Activated naive CD4-positive, alpha-beta T cell treated with anti-CD3 and anti-CD28 coated beads, Interleukin-2, amount 50 U/mL, for 72 hours (primary cell): ENCODE measurements at places on chromosomes 5 and 9. TPM values are rescaled to one million over a fixed set of nuclear protein-coding genes. Genes with fewer than 3 reads are reported as not detected.

The CXCL14 gene
- total RNA-seq, result not detected

The HRH2 gene
- 28.8 TPM for total RNA-seq

The TMC1 gene
- total RNA-seq, result not detected

The TRIM36 gene
- total RNA-seq, result 0.91 TPM

The SLC34A1 gene
- 0.19 TPM for total RNA-seq

The SCGB3A2 gene
- total RNA-seq, result not detected

The EQTN gene
- not detected for total RNA-seq
